ENCODE measurements at places on chromosomes 1 and 21. TPM values are rescaled to one million over a fixed set of nuclear protein-coding genes. Genes with fewer than 3 reads are reported as not detected.

KCNN3 gene
- not detected for total RNA-seq

LPAR3 gene
- total RNA-seq = not detected

DNA sequence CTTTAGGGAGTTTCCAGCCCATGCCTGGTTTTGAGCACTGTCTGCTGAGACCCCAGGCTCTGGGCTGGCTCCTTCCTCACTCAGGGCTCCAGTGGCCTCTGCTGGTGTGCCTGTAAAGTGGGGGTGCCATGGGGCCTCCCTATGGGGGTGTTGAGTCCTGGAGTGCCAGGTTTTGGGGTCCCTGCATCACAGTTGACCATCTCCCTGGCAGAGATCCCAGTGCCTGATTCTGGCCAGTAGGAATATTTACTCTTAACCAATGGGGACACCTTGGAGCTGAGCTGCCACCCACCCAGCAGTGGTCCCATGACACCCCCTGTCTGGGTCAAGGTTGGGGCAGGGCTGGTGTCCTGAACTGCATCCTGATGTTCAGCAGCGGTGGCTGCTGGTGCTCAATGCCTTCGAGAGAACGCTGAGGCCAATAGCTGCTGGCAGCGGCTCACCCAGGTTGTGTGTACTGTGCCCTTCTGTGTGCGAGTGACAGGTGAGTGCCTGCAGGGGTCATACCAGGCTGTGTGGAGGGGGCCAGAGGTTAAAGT is 9.6 kb upstream of the ZNF669 start:
- DNase-seq = no peak

- no peak for DNase-seq
These were observed 11.1 kb upstream of the ZNF436 start for GRCh38 chr1:23380719-23381118.

DNA sequence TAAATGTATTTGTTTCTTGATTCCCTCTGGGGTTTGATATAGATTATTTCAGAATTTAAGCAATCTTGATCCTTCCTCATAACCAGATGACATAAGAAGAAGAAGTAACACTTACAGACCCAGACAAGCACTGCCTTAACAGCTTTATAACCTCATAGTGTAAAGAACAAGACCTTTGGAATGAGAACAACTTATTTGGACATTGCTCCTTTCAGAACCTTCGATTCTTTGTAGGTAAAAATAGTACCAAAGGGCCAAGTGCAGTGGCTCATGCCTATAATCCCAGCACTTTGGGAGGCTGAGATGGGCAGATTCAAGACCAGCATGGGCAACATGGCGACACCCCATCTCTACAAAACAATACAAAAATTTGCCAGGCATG is 15.0 kb downstream of the TM2D1 start:
- no peak for DNase-seq

DNA sequence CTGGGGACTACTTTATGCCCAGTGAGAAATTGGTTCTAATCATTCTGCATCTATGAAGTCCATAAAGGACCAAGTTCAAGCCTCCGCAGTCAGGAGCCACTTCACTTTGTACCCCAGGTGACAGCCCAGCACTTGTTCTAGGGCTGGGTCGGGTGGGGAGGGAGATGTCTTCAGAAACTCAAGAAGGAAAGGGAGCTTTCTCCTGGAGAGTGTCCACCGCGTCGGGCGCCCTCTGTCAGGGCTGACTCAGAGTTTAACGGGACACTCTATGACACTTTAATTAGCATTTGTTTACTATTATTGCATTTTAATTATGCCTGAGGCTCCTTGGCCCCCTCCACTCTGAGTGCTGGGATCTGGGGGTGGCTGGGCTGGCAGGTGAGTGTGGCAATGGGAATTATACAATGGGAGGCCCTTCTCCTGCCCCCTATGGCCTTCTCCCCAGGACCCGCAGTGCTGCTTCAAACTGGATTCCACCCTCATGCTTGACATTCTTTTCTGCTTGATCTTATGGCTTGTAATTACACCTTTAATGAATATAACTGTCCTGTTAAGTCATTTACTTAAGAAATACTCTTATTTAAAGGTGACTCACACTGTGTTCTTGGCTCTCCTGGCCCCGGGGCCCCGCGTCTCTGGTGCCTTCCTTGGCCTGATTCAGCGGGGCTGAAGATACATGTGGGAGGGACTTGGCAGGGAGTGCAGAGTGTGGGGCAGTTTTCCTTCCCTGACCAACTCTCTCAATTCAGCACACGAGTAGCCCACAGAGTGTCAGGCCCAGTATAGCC is 136.6 kb downstream of the PLXNA2 start:
- DNase-seq = peak; percentile 54

- no peak for DNase-seq
These were observed 32.2 kb downstream of the SDCCAG8 start for GRCh38 chr1:243288062-243288461.

Data from Caki2 (cell line).